HCEC 1CT (cell line): ENCODE measurements at places on chromosomes 16 and 17.

DNA sequence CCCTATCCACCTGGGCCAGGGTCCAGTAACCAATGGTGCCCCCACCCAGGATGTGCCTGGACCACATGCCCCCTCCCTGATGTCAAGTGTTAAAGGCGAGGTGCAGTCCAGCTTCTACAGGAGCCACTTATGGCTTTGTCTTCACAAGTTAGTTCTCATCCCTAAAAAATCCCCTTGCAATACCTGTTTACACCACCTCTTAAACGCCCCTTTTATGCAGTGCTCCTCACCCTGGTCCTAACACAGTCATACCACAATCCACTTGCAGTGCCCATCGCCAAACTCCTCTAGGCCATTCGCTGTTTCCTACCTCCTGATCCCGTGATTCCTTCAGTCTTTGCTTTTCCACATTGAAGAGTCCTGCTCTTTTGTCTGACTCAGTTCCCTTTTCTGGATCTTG, 7.1 kb downstream of the GLYR1 start:
- DNase-seq = no peak

GRCh38 chr17:19762515-19762961, 14.4 kb upstream of the ALDH3A1 start:
- DNase-seq = no peak

DNA sequence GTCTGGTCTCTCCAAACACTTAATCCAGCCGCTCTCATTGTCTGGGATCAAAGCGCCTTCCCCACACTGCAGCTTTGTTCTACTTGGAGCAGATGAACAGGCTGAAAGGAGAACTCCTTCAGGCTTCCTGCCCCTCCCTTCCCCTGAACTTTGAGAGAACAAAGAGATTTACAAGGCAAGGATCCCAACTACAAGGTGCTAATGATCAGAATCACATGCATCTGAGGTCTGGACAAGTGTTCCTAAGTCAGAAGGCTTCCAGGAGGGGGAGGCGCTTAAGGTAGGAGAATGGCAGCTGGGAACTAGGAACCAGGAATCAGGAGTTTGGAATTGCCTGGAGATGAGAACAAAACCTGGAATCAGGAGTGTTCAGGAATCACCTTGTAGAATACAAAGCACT, 606.3 kb upstream of the CDH11 start:
- no peak for DNase-seq

- peak; percentile 31 for DNase-seq
These were observed 17.2 kb upstream of the ADGRG1 start for GRCh38 chr16:57611181-57611580.

DNA sequence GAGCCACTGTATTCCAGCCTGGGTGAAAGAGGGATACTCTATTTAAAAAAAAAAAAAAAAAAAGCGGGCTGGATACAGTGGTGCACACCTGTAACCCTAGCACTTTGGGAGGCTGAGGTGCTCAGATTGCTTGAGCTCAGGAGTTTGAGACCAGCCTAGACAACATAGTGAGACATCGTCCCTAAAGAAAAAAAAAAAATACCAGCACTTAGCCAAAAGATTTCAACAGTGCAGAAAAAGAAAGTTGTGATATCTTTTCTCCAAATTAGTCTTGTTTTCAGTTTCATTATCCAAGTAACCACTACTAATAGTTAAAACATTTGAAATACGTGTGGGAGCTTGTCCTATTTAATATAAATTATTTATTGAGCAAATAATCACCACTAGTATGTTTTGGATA, 48.7 kb downstream of the TENT4B start:
- no peak for DNase-seq

GRCh38 chr17:35041390-35041789, 22.1 kb downstream of the RFFL start:
- no peak for DNase-seq

DNA sequence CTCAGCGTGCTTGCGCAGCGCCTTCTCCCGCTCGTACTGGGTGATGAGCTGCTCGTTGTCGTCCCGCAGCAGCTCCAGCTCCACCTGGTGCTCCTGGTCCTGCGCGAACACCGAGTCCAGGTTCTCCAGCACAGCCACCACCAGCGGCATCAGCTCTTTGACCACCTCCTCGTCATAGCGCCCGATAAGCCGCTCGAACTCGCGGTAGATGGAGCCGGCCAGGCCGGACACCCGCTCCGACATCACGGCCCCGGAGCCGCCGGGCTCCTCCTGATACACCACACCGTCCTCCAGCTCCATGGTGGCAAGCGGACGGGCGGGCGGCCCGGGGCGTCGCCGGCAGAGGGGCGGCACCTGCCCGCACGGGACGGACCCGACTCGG, 320 bp downstream of the SPAG9 start:
- no peak for DNase-seq

DNA sequence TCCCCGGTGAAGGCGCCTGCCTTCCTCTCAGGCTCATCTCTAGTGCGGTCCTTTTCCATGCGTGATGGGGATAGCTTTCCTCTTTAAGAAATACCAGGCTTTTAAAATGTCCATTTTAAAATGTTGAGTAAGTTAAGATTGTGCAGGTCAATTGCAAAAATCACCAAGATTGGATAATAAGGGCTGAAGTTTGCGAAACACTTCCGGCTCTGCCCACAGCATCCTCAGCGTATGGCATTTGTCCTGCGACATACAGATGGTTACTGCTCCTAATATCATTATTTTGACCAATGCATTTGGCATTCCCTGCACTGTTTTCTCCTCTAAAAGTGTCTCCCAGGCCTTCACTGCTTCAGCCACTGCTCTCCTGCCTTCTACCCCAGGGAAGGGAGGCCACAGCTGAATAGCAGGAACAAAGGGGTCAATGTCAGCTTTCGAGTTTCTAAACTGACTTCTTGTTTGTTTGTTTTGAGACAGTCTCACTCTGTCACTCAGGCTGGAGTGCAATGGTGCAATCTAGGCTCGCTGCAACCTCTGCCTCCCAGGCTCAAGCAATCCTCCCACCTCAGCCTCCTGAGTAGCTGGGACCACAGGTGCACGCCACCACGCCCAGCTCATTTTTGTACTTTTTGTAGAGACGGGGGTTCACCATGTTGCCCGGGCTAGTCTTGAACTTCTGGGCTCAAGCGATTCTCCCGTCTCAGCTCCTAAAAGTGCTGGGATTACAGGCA, 91.9 kb downstream of the CRISPLD2 start:
- no peak for DNase-seq

DNA sequence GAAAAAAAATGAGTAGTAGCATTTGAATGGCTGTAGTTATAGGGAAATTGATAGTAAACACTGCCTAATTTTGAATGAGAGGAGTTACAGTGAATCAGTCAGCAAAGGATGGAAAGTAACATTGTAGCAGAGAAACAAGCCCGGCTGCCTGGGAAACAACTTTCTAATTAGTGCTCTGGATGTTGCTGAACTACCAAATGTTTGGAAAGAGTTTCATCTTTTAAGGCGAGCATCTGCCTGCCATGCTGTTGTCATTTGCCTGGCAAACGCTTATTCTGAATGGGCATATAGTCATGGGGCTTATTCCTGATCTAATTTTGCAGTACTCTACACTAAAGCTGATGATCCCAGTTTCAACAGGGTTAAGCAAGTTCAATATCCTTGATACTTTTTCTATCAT, 138.6 kb downstream of the CDH11 start:
- no peak for DNase-seq

- DNase-seq = no peak
These were observed 177.8 kb upstream of the TBX2 start for GRCh38 chr17:61221597-61222471.

- no peak for DNase-seq
These were observed 12.6 kb downstream of the GRB7 start for GRCh38 chr17:39750131-39751015.

- no peak for DNase-seq
These were observed 13.2 kb downstream of the COPZ2 start for GRCh38 chr17:48024149-48025039.

GRCh38 chr17:27939474-27940465, 46.6 kb upstream of the LYRM9 start:
- DNase-seq = no peak

DNA sequence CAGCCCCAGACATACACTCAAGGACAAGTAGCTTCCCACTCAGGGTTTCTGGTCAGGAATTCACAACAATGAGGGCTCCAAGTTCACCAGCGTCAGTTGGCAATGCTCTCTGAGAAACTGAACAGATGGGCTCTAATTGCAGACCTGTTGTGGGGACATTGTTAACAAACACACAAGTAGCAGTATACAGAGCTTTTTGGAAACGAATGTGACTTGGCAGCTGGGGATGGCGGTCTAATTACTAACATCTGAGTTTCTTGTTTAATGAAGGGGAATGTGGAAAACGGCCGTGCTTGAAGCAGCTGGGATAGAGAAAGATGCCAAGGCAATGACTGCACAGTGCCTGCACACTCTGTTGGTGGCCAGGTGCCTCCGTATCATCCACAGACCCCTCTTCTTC, 316.1 kb upstream of the IRX3 start:
- no peak for DNase-seq

DNA sequence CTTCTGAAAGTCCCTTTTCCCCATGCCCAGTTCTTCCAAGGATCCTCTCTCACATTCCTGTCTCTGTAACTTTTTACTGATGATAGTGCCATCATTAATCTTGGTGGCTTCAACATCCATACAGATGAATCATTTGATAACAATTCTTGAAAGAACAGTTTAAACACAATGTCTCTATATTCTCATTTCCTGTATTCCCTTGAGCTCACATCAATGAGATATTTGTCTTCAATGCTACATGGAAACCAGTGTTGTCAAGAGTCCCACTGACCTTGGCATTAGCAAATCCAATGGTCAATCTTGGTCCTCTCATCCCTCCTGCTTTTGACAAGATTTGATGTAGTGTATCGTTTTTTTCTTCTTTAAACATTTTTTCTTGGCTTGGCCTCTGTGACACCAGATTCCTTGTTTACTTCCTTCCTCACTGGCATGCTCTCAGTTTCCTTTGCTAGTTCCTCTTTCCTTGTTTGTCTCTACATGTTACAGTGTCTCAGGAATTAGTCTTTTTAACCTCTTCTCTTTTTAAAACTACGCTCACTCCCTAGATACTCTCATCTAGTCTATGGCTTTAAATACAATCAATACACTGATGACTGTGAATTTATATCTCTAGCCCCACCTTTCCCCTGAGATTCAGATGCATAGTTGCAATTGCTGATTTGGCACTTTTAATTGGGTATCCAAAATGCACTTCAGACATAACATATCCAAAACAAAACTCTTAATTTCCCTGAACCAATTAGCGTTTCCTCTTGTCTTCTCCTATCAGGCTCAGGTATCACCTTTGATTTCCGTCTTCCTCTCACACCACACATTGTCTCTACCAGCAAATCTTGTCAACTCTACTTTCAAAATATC, 134.0 kb downstream of the MYO1D start:
- DNase-seq = peak; percentile 27

- DNase-seq = no peak
These were observed 29.9 kb downstream of the CFAP20 start for GRCh38 chr16:58099097-58099955.

DNA sequence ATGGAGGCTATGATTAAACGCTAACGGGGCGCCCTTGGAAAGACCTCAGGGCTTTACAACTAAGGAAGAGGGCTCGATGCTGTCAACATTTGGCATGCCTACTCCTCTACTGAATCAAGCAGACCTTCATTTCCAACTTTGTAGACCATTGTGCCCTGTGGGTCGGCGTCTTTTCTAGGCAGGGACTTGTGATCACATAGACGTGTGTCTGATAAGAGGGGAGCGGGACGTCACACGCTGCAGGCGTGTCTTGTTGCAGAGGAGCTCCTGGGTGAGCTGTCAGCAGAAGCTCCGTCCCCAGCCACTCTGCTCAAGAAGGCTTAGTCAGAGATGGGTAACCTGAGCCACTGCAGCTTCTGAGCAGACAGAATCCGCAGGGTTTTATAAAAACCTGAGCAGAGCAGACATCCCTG, 2.8 kb downstream of the MAPK8IP3 start:
- no peak for DNase-seq

GRCh38 chr17:40827746-40828453, 5.5 kb upstream of the KRT10 start:
- no peak for DNase-seq

GRCh38 chr17:78748048-78748729, 33.9 kb downstream of the CYTH1 start:
- DNase-seq = no peak

- DNase-seq = no peak
These were observed 11.2 kb downstream of the PRAC1 start for GRCh38 chr17:48711128-48711527.

- peak; percentile 94 for DNase-seq
These were observed 2.1 kb downstream of the ACE start for GRCh38 chr17:63478814-63479494.

GRCh38 chr17:73770849-73771229, 126.6 kb upstream of the SDK2 start:
- DNase-seq = no peak

DNA sequence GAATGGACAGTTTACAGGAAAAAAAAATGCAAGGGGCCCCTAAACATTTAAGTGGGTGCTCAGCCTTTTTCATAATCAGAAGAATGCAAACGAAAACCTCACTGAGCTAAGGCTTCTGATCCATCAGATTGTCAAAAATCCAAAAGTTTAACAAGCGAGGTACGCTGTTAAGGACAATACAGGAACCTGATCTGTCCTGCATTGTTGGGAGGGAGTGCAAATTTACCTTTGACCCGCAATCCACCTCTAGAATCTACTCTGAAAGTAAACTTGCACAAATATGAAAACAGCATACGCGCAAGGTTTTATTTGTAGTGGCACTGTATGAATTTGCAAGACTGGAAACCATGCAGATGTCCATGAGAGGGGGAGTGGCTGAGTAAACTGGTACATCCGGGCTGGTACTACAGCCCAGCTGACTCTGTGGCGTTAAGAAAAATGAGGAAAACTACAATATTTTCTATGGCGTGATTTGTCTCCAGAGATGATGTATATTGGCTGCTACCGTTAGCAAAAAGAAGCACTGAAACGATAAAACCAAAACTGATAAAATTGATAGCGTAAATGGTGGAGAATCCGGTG, 28.8 kb upstream of the ST6GALNAC1 start:
- DNase-seq = no peak

DNA sequence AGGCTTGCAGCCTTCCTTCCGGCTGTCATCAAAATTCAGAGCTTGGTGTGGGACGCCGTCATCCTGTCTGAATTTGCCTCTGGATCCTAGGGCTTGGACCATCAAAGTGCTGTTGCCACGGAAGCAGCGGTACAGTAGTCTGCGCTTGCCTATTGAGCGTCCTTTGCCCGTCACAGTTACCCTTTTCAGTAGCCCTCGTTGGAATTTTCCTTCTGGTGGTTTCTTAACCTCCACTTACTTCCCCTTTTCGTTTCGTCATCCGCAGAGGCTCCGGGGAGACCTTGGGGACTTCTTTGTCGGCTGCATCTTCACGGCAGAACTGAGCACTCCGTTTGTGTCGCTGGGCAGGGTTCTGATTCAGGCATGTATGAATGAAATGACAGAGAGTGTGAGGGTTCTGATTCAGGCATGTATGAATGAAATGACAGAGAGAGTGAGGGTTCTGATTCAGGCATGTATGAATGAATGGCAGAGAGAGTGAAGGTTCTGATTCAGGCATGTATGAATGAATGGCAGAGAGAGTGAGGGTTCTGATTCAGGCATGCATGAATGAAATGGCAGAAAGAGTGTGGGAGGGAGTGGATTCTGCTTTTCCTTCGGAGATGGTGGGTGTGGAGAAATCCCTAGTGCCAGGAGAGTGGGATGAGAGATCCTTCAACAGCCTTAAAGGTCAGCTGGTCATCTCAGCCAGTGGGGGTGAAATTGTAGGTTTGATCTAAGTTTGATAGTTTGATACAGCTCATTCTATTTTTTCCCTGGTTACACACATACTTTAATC, 8.0 kb downstream of the TLCD3A start:
- no peak for DNase-seq

- peak; percentile 24 for DNase-seq
These were observed 36.0 kb downstream of the STAT5B start for GRCh38 chr17:42240201-42240600.

GRCh38 chr17:8091033-8091687, 3.6 kb upstream of the ALOX12B start:
- DNase-seq = no peak

GRCh38 chr17:44677136-44677535, 12.4 kb downstream of the CCDC43 start:
- peak; percentile 78 for DNase-seq
